SHP77 (cell line): ENCODE measurements at places on chromosomes 3 and 15.

DNA sequence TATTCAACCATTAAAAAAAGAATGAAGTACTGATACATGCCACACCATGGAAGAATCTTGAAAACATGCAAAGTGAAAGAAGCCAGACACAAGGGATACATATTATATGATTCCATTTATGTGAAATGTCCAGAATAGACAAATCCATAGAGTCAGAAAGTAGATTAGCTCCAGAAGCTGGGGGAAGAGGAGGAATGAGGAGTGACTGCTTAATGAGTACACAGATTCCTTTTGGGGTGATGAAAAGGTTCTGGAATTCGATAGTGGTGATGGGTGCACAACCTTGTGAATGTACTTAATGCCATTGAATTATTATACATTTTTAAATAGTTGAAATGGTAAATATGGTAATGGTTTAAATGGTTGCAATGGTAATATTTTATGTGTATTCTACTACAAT is 90.6 kb upstream of the SPATA12 start:
- no peak for DNase-seq

GRCh38 chr3:57706462-57706861 is 13.6 kb upstream of the DENND6A start:
- DNase-seq: no peak

DNA sequence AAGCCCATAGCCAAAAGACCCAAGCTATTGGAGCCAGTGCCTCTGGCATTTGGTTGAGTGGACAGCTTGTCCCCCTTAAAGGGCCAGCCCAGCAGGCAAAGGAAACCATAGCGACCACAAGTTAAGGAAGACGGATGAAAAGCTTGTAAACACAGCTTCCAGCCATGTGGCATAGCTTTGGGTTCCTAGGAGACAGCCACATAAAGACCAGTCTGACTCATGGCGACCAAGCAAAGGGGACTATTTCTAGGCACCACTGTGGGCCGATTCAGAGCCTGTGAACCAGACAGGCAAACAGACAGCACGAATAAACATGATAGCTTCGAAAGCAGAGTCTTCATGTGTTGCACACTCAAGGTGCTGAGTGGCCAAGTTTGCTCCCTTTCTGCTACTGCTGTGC is 30.5 kb upstream of the SRGAP3 start:
- DNase-seq: no peak

- no peak for DNase-seq
Observed at GRCh38 chr3:124774327-124774718, 44.1 kb downstream of the UMPS start.

DNA sequence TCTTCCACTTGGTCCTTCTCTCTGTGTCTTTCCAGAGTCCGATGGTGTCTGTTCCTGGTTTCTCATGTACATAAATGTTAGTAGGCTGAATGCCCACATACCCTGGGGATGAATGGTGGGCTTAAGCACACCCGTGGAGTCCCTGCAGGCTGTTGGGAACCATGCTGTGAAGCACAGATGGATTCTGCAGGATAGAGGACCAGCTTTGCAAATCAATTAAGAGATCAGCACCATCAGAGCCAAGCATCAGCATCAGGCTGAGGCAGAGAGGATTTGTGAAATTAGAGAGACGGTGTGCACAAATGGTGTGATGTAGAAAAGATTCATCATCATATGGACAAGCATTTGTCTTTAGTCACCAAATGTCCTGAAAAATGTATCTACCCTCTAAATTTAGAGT is 127.1 kb downstream of the SV2B start:
- no peak for DNase-seq

DNA sequence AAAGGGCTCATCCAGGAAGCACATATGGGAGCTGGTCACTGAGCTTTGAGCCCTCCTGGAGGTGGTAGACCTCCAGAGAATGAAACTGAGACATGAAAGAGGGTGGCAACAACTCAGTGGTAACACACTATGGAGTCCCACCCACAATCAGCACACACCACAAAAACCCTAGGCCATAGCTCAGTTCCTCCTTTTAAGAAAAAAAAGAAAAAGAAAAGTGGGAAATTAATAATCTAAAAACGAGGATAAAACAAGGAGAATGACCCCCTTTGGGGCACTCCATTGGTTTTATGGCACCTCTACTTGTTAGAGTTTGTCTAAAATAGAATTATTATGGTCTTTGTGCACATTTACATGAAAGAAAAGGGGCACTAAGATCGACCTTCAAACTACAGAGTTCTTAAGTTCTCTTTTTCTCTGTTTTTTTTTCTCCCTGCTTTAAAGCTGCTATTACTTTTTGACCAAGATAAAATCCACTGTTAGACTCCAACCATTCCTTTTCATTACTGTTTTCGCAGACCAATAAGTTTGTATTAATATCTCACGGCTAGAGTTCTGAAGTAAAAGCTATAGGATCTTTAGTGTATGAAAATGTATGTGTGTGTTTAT is 40.2 kb upstream of the ZBTB20 start:
- DNase-seq: no peak

GRCh38 chr15:74893627-74894026 is 3.8 kb downstream of the MPI start:
- no peak for DNase-seq
